ENCODE measurements at places on chromosomes 12 and 14. TPM values are rescaled to one million over a fixed set of nuclear protein-coding genes. Genes with fewer than 3 reads are reported as not detected.

ABCC9 gene
- 0.07 TPM for total RNA-seq

RNASE1 gene
- total RNA-seq: 105 TPM

SLC7A8 gene
- 2.4 TPM for total RNA-seq

KERA gene
- not detected for total RNA-seq

TAS2R13 gene
- 5.2 TPM for total RNA-seq

CMA1 gene
- not detected for total RNA-seq

Data from thoracic aorta endothelial cell (primary cell).